ENCODE measurements at places on chromosomes 5 and 9. TPM values are rescaled to one million over a fixed set of nuclear protein-coding genes. Genes with fewer than 3 reads are reported as not detected.

The DDX4 gene
- polyA plus RNA-seq, result not detected

GRCh38 chr9:93507768-93508167, 54.4 kb upstream of the FAM120AOS start:
- peaks cover 50% of the 10 kb centered on the region for H3K4me1 ChIP-seq
- H3K27me3 ChIP-seq, result no peaks in the 10 kb centered on the region
- H3K27ac ChIP-seq, result no peak overlapping the region
- H3K36me3 ChIP-seq, result no peaks in the 10 kb centered on the region
- no peak for DNase-seq
- no peak overlapping the region for H3K4me3 ChIP-seq

DNA sequence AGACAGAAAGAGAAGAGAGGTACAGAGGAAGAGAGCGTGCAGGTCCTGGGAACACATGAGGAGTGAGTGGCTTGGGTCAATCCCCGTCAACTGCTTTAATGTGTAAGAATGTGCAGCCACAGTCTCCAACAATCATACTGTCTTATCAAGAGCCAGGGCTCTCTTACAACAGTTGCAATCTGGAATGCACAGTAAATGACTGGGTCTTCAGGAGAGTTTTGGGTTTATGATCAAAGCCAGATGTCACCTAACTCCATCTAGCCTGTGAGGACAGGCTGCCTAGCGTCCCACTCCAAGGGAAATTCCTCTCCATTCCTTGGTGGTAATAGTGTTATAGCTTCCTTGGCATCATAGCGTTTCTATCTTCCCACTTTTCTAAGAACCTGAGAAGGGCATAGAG, 75.0 kb upstream of the TRIO start:
- no peak overlapping the region for H3K4me3 ChIP-seq
- no peak for DNase-seq
- no peak overlapping the region for H3K27ac ChIP-seq
- peaks cover 29% of the 10 kb centered on the region for H3K27me3 ChIP-seq
- H3K4me1 ChIP-seq, result no peaks in the 10 kb centered on the region

GRCh38 chr5:154249826-154250225, 59.3 kb downstream of the GALNT10 start:
- no peak for DNase-seq
- no peak overlapping the region for H3K27ac ChIP-seq
- no peak overlapping the region for H3K4me3 ChIP-seq
- H3K27me3 ChIP-seq, result no peaks in the 10 kb centered on the region
- H3K36me3 ChIP-seq, result peaks cover 15% of the 10 kb centered on the region
- H3K4me1 ChIP-seq, result peaks cover 32% of the 10 kb centered on the region

The FGF1 gene
- polyA plus RNA-seq, result not detected

DNA sequence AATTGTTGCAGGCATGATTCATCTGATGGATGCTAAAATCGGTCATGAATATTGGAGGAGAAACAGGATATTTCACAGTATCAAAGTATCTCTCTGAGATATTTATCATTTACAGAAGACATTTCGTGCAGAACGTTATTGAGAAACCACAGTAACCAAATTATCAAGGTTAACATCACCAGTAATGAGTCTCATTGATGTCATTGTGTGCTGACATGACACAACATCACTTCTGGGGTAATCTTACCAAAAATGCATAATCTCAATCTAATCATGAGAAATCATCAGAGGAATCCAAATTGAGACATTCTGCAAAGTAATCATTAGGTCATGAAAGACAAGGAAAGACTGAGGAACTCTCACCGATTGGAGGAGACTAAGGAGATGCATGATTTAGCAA, 42.7 kb downstream of the C5orf22 start:
- no peak for DNase-seq
- H3K4me1 ChIP-seq, result no peaks in the 10 kb centered on the region
- no peak overlapping the region for H3K4me3 ChIP-seq
- H3K36me3 ChIP-seq, result no peaks in the 10 kb centered on the region
- H3K27me3 ChIP-seq, result peaks cover 39% of the 10 kb centered on the region

DNA sequence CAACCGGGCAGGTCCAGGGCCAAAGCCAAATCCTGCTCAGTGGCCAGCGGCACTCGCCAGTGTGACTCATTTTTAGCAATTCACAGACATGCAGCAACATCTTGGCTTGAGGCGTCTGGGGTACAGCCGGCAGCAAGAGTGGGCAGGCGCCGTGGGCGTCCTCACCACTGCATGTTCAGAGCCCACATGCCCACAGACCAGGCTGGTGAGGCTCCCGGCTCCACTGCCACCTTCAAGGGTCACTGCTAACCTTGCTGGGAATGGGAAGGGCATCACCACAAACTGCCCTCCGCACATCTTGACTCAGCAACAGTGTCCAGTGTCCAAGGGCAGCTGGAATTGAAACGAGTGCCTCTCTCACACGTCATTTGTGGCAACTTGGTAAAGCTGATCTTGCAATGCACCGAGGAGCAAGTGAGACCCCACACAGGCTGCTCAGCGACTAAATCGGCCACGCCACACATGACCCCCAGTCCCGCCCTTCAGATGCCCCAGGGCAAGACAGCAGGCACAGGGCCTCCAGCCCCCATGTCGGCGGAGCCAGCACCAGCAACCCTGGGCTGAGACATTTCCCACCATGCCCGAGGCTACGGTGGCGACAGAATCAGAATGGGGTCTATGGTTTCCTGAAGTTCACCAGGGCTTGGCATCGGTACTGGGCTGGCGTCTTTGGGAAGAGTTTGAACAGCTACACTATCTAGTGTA, 140.3 kb downstream of the ROR2 start:
- no peaks in the 10 kb centered on the region for H3K36me3 ChIP-seq
- no peak overlapping the region for H3K27ac ChIP-seq
- no peaks in the 10 kb centered on the region for H3K4me1 ChIP-seq
- H3K27me3 ChIP-seq, result no peaks in the 10 kb centered on the region

DNA sequence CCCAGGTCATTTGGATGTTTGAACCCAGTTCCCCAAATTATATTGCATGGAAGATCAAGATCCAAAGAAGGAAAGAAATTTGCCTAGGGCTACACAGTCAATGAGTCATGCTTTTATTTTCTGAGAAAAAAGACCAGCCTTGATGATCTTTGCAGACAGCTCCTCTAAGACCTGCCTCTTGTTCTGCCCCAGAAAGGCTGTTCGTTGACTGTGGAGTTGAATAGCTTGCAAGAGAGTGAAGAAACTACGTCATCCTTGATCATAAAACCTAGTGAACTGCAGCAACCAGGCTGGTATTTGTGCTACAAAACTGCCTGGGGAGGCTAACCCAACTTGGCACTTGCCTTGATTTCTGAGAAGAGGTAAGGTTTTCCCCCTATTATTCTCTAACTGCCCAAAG, 263.9 kb downstream of the PAPPA start:
- H3K27me3 ChIP-seq, result no peaks in the 10 kb centered on the region
- no peaks in the 10 kb centered on the region for H3K4me1 ChIP-seq
- no peak overlapping the region for H3K4me3 ChIP-seq
- H3K27ac ChIP-seq, result no peak overlapping the region
- no peaks in the 10 kb centered on the region for H3K36me3 ChIP-seq

The GDF9 gene
- polyA plus RNA-seq, result not detected

The RANBP3L gene
- polyA plus RNA-seq, result not detected

DNA sequence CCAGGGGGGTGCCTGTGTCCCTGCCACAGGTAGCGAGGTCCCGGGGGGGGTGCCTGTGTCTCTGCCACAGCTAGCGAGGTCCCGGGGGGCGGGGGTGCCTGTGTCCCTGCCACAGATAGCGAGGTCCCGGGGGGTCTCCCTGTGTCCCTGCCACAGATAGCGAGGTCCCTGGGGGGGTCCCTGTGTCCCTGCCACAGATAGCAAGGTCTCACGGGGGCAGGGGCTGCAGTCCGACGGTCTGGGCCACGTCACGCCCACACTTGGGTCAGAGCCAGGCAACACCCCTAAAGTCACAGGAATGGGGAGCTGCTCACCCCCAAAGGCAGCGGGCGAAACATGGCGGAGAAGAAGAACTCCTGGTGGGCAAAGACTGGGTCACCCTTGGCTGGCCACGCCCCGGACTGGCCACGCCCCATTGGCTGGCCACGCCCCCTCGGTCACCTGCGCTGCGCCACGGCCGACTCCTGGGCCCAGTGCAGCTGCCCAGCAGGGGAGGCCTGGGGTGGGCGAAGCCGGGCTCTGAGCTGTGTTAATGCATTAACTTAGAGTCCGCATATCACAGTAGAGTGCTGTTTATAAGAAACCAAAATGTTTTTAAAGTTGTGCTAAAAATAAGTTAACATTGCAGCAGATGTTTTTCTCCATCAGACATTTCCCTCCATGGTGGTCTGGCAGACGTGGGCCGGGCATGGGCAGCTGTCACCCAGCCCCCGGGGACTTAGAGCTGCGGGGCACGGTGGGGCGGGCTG, 7.0 kb downstream of the NOXA1 start:
- peaks cover 4% of the 10 kb centered on the region for H3K27me3 ChIP-seq
- peaks cover 2% of the 10 kb centered on the region for H3K4me1 ChIP-seq
- no peak overlapping the region for H3K4me3 ChIP-seq

The CEL gene
- polyA plus RNA-seq, result not detected

DNA sequence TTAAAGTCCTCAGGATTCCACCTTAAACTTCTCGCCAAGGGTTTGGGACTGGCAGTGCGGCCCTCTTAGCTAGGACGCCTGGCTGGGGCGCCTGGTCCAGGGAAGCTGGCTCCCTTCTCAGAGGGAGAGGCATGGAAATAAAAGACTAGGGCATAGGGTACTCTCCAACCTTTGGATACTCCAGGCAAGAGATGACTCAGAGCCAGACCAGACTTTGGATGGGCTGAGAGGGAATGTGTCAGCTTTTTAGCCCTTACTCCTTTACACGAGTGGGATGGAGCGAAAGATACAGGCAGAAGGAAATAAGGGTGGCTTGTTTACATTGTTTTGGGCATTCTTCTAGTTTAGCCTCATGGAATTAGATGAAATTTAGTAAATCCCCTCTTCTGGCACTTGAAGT, 48.2 kb downstream of the IL31RA start:
- no peak overlapping the region for H3K4me3 ChIP-seq
- H3K27ac ChIP-seq, result no peak overlapping the region
- peaks cover 11% of the 10 kb centered on the region for H3K4me1 ChIP-seq
- peaks cover 13% of the 10 kb centered on the region for H3K27me3 ChIP-seq

GRCh38 chr5:173456751-173457171, 128.5 kb upstream of the STC2 start:
- no peaks in the 10 kb centered on the region for H3K36me3 ChIP-seq
- peaks cover 8% of the 10 kb centered on the region for H3K27me3 ChIP-seq
- DNase-seq, result no peak
- H3K4me1 ChIP-seq, result no peaks in the 10 kb centered on the region

The MYOZ3 gene
- not detected for polyA plus RNA-seq

DNA sequence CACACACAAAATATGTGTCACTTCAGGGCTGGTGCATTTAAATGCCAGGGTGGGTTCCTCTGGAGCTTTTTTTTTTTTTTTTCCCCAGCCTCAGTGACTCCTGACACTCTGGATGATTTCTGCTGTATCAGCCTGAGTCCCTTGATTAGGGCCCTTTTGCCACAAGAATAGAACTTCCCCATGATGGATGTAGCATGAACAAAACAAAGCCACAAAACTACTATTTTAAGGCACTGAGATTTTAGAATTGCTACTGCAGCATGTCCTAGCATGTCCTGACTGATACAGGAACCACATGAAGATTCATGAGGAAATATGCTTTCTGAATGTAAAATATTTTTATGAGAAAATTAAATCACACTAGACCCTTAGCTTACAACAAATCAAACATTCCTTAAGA, 13.9 kb upstream of the ADGRD2 start:
- no peaks in the 10 kb centered on the region for H3K4me1 ChIP-seq
- no peak for DNase-seq
- peaks cover 28% of the 10 kb centered on the region for H3K27me3 ChIP-seq
- no peak overlapping the region for H3K4me3 ChIP-seq
- H3K27ac ChIP-seq, result no peak overlapping the region

The MRNIP gene
- polyA plus RNA-seq, result 16.7 TPM

- peak within 1 kb of the TSS; percentile 56 for H3K4me3 ChIP-seq
- peaks cover 55% of the 10 kb centered on the region for H3K27me3 ChIP-seq
- peak; percentile 17 for DNase-seq
- H3K27ac ChIP-seq, result no peak within 1 kb of the TSS
- peaks cover 8% of the 10 kb centered on the region for H3K36me3 ChIP-seq
These were observed at the start of gene ROR2 for GRCh38 chr9:91949946-91950664. TSS of gene ROR2 (minus strand) at chr9:91950228.

Measured in naive B cell (primary cell).